ENCODE measurements at places on chromosomes 16 and 17.

DNA sequence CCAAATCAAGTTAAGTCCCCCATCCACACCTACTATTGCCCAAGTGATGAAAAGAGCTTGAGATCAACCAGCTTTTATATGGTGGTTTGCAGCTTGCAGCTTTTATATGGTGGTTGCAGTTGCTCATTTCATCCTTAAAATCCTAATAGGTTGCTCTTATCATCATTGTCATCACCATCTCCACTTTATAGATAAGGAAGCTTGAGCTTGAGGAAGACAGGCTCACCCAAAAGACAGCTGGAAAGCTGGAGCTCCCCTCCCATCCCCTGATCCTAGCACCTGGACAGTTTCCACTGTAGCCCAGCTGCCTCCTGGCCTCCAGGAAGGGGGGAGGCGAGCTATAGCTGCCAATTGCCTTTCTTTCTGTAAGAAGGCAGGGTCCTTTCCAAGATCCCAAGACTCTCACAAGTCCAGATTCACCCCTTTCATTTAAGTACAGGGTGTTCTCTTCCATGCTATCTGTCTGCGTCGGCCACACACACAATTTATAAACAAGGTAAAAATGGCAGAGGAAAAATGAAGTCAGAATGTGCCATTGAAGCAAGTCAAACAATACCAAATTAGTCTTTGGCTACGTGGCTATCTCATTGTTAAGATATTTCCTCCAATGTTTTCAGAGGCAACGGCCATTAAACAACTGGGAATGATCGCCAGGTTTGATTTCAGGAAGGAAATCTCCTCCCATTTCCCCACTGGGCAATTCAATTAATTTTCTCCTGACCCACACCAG, 63.3 kb downstream of the PECAM1 start:
- DNase-seq, result peak; percentile 33

DNA sequence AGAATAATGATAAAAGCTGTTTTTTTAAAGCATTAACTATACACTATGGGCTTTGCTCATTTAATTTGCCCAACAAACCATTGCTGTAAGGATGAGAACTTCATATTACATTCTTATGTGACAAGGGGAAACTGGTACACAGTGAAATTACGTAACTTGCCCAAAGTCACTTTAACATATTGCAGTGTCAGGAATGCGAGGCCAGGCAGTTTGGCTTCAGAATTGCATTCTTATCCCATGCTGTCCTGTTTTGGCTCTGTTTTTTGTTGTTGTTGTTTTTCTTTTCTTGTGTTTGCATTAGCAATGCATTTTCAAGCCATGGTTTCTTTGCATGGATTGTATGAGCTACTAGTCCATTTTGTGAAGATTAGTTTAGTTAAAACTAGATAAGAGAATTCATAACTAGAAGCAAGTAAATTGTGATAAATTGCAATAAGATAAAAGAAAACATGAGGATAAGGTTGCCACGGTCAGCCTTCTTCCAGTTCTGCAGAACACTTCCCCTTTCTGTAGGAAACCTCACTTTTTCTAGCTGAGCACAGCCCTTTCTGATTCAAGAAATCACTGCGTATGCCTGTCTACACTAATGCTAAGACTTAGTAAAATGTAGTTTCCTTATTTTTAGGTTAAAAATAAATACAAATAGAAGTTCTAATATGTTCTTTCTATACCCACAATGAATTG, 221.3 kb upstream of the KCNJ16 start:
- no peak for DNase-seq

GRCh38 chr17:19766421-19767270, 18.5 kb upstream of the ALDH3A1 start:
- peak; percentile 25 for DNase-seq

GRCh38 chr17:9470171-9470570, 105.4 kb downstream of the STX8 start:
- DNase-seq, result no peak

- no peak for DNase-seq
Observed at GRCh38 chr17:9229826-9230201, 208.5 kb downstream of the NTN1 start.

GRCh38 chr16:73418051-73418450, 370.1 kb upstream of the ZFHX3 start:
- DNase-seq, result no peak

DNA sequence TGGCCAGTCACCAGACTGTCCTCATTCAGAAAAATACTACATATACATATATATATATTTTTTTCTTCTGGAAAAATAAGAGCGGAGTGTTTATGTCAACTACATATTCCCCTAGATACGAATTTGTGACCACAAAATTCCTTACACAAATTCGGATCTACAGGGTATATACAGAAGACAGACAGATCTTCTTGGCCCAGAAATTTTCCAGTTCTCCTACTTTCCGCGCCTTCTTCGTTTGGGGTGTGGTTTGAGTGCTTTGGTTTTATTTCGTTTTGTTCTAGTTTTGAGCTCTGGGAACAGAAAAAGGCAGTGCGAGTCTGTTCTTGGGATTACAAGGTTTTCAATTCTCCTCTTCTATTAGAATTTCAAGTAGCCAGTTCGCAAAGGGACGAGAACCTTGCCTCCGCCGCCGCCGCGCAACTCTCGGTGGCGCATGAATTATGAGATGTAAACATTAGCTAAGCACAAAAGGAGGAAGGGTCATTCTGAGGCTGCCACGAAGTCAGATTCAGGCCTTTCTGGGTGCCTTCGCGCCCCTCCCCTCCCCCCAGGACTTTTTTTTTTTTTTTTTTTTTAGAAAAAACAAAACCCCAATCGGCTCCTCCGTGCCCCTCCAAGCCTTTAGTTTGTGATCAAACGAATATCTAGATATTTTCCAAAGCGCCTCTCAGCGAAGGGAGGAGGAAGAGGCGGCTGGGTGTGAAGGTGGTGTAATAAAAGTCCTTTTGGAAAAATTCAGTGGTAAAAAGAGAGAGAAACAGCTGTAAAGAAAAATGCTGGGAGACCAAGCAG, 1.8 kb upstream of the HOXB4 start:
- no peak for DNase-seq

DNA sequence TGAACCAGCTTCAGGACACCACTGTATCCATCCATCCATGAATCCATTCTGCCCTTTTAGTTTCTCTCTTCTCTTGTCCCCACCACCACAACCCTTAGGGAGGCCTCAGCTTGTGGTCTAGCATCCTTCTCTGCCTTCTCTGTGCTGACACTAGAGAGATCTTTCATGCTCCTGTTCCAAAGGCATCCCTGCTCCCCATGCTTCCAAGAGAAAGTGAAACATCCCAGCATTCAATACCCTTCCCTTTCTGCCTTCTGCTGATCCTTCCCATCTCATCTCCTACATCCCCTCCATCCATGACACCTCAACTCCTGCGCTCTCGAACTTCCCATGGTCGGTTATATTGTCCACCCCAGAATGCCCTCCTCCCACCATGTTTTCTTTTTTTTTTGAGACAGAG, 10.0 kb downstream of the RAPGEFL1 start:
- no peak for DNase-seq

GRCh38 chr17:41153856-41154255, 4.2 kb upstream of the KRTAP4-5 start:
- no peak for DNase-seq

- DNase-seq, result no peak
Observed at GRCh38 chr17:55433029-55433628, 11.5 kb upstream of the MMD start.

DNA sequence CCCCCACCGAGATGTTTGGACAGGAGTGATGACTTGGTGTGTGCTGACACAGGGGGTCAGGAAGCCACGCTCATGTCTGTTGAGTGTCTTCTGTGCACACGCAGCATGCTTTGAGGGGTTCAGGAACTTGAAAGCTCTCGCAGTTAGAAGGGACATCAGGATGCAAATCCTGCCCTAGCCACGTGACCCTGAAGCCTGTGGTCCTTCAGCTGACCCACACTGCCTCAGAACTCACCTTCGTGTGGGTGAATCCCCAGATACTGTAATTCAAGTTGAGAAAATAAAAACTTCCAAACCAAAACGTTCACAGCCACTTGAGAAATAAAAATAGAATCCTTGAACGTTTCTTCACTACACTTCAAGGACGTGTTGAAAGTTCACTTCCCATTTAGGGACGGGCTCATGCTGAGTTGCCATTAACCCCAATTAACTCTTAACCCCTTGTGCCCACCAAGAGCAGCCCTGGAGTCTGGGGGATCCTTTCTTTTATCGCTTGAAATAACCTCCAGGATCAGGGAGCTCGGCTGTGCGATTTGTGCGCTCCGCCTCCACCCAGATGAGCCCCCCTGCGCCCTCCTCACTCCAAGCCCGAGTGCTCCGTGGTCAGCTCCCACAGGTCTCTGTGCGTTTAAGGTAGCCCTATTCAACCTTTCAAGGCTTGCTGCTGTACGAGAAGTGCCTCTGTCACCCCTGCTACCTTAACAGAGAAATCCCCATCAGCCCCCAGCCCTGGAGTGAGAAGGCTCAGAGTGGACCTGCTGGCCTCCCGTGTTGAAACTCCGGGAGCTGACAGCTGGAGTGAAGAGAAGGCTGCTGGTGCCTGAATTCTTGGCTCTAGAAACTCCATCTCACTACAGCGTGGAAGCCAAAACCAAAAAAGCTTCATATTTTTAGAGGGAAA, 36.2 kb upstream of the NAT9 start:
- no peak for DNase-seq

- DNase-seq, result no peak
Observed at GRCh38 chr16:83952587-83952939, 477 bp upstream of the OSGIN1 start.

DNA sequence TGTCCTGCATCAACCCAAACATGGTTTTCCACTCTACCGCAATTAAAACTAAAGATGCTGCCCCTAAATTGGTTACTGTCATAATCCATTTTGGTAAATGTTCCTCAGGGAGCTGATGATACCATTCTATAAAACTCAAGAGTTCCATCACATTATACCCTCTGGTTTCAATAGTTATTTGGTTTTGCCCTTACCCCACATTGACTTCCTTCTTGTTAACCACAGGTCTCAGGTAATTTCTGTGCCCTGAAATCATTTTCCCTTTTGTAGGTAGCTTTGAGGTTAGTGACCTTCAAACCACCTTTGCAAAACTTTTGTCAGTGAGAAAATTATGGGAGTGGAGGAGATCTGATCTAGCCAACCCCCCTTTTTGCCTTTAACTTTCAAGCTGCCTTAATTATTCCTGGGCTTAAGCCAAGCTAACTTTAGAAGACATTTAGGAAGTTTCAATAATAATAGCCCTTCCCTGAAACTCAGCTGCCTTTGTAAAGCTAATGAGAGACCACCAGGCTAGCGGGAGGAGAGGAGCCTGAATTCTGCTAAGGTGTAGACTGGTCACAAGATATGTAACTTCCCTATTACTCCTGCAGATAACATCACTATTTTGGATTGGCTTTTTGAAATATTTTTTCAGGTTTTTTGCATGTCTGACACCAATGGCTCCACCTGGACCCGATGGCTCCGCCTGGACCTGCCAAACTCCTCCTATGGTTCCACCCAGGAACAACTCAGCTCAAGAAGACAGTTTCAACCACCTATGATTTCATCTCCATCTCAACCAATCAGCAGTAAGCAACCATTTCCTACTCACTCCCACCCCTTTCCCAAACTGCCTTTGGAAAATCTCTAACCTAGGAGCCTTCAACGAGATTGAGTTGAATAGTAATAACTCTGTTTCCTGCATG, 224.9 kb downstream of the HS3ST3B1 start:
- no peak for DNase-seq

DNA sequence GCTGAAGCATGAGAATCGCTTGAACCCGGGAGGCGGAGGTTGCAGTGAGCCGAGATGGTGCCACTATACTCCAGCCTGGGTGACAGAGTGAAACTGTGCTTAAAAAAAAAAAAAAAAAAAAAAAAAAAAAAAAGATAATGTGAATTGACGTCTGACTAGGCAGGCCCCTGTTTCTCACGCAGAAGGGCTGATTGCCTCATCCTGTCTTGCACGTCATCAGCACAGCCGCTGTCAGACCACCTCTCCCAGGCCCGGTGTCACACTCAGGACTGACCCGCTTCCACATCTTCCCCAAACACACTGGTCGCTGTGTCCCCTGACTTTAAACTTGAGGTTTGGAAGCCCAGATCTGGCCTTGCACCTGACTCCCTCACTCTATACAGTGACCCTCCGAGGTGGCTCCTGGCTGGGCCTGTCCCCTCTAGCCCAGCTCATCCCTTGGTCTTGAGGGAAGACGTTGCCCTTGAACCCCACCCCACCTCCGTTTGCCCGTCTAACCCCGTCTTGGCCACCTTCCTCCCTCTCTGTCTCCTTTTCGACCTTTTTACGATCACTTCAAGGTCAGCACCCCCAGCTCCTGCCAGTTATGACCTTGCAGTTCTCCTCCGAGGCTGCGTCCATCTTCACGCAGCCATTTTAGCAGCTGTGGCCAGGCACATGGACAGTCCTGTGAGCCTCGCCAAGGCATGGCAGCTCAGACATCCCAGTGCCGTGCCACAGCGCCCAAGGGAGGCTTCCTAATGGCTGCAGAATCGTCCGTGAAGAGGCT, 149.9 kb upstream of the PLCG2 start:
- no peak for DNase-seq

DNA sequence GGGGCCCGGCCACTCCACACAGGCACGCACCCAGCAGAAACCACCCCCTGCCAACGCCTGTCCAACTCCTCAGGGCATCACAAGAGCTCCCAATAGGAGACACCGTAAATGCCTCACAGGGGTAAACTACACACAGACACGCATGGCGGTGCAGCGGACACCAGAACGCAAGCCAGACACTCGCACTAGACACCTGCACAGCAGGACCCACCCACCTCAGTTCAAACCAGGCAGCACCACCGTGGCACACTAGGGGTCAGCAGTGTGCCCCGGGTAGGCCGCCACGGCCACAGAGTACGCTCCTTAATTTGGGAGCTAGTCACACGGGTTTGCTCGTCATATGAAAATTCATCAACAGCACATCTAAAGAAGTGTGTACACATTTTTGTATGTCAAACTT, 3.4 kb downstream of the SLC38A10 start:
- peak; percentile 28 for DNase-seq

DNA sequence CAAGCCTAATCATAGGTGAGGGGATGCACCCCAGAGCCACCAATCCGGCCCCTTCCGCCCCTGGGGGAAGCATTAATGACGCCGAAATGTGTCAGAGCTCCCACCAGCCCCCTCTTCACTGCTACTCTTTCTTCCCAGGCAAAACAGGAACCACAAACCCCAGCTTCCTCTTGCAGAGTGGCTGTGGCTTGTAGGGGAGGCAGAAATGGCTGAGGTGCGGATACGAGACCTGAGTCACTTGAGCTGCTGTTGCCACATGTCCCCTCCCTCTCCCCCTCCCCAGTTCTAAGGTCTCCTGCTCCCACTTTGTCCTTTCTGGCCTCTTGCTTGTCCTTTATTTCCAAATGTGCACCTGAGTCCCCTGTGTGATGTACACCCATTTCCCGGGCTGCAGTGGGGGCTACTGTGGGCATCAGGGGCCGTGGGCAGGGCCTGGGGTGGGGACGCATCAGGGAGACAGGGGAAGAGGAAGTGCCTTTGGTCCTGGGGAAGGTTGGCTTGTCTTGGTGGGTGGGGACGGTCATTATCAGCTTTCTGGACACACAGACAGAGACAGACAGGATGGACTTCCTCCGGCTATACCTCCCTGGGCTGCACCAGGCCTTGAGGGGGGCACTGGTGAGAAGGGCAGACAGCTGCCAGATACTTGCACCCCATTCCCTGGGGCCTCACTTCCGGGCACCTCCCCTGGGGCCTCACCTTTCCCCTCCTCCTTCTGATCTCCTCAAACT, at the start of gene APOBR:
Gene APOBR, plus strand, starts transcription at position 523 of the 731 bp plus-strand sequence. Its CDS starts 39 bp downstream, at position 562.
- DNase-seq, result no peak

Data from NCI-H2081 (cell line).